Effector CD8-positive, alpha-beta T cell (primary cell): ENCODE measurements at places on chromosomes 5 and 9.

GRCh38 chr9:37146410-37146809 is 26.0 kb downstream of the ZCCHC7 start:
- DNase-seq = no peak

- peak; percentile 44 for DNase-seq
These were observed 674 bp downstream of the TMEM38B start for GRCh38 chr9:105694848-105695581.

DNA sequence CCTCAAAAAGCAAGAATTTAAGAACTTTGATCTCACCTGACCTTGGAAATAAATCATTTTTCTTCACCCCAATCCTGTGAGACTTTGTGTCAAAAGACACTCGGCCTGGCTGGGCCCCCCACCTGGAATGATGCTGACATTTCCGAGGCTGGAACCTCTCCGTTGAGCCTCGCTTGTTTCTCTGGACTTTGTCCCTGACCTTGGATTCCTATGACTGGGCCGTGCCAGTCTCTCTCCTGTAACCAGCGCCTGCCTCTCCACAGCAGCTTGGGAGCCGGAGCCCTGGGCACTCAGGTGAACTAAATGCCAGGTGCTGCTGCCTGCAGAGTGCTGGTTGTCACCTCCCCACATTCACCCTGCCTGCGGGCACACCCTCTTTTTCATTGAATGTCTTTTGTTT is 62.7 kb downstream of the RETREG1 start:
- no peak for DNase-seq

DNA sequence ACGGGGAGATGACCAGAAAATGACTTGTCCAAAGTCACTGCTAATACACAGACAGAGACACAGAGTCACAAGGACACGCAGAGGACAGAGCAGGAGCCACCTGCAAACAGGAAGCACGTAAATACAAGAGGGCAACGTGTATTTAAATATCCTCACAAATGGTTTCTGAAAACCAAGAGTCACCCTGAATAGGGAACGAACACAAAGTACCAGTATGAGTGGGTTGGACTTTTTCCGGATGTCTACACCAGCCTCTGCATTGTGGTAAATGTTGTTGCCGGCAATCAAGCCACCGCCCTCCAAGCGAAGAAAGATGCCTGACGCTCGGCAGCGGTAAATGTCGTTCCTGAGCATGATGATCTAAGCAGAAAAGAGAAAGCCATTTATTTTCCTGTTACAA is 44.5 kb downstream of the FBXO10 start:
- DNase-seq = no peak

- DNase-seq = no peak
These were observed 121.5 kb downstream of the CAMK4 start for GRCh38 chr5:111345731-111346130.

GRCh38 chr9:93302586-93303257 is 118.8 kb downstream of the WNK2 start:
- peak; percentile 33 for DNase-seq

- DNase-seq = no peak
These were observed 17.3 kb upstream of the SLC6A19 start for GRCh38 chr5:1184163-1184470.

DNA sequence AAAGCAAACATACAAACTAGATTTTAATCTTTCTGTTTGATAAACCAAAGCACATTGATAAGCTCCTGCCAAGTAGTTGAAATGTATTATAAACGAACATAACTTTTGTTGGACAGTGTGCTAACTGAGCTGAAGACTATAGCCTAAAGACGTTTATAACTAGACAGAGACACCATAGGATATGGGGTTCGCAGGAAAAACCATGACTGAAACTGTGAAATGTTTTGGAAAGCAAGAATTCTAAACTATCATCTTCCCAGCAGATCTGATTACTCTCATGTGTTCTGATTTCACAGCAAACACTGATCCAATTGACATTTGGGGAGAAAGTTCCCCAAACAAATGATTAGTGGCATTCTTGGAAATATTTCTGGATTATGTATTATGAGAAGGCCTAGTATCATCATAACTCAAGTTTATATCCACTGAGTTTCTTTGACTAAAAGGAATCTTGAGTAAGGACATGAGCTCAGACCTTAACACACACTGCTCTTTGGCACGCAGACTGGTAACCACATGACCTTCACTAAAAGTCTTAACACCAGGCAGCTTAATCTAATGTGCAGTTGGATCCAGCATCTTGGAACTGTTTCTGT is 375.2 kb downstream of the ZNF608 start:
- DNase-seq = no peak
